Occipital lobe (tissue), 3 donors: ENCODE measurements at places on chromosomes 4 and X. TPM values are rescaled to one million over a fixed set of nuclear protein-coding genes. Genes with fewer than 3 reads are reported as not detected.

DNA sequence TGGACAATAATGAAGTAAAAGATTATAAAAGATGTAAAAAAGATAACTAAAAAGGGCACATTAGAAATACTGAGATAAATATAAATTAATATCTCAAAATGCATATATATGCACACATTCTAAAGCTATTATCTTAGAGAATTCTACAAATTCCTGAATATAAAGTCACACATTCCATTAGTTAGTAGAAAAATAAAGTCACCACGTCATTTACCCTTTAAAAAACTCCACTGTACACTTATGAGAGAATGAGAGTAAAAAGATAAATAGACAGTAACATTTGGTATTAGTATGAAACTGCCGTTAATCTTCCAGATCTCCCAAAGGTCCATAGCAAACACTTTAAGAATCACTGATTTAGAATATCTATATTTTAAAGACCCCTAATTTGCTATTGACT lies 67.2 kb upstream of the IL15 start:
- no peak for DNase-seq

DNA sequence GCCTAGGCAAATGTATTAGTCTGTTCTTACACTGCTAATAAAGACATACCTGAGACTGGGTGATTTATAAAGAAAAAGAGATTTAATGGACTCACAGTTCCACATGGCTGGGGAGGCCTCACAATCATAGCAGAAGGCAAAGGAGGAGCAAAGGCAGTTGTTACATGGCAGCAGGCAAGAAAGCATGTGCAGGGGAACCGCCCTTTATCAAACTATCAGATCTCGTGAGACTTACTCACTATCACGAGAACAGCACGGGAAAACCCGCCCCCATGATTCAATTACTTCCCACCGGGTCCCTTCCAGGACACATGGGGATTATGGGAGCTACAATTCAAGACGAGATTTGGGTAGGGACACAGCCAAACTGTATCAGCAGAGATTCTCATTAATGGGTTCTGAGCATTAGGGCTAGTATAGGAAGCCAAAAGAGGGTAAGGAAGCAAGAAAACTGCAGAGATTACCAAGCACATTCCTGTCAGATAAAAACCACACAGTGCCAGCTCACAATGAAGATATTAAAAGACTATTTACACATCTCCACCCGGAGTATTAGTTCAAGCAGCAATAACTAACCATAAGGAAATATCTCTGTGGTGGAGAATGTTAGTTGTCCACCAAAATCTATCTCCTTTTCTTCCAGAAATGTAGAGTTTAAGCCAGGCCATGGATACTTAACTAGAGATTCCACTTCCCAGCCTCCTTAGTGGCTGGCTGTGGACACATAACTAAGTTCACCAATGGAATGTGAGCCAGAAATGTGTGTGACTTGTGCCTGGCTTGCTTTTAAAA lies 61.2 kb upstream of the HOPX start:
- DNase-seq: no peak

The UCP1 gene
- not detected for total RNA-seq

The HMX1 gene
- total RNA-seq: 0.16 TPM

The PDE6B gene
- 5.6 TPM for total RNA-seq

- no peak for DNase-seq
Observed at GRCh38 chrX:50393902-50394301, 76.7 kb downstream of the DGKK start.

The CYSLTR1 gene
- 1.2 TPM for total RNA-seq

The TIGD4 gene
- total RNA-seq: 2.7 TPM

The SMIM10 gene
- total RNA-seq: 0.78 TPM

The UGT2B15 gene
- total RNA-seq: not detected

The GABRB1 gene
- total RNA-seq: 158 TPM

DNA sequence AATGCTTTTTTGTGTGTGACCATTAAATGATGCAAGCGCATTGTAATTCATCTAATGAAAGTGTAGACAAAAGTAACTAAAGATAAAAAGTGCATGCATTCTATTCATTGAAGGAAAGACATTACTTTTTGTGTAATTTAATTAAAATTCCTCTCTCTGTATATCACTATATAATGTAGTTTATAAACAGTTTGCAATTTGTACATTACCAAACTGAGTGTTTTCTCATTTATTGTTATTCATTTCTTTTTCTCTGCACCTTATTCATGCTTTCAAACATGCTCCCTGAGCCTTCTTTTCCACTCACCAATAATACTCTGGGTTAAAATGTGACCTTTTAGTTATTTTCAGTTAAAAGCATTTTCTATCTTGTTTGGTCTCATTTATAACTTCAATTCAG lies 713.7 kb upstream of the AADAT start:
- no peak for DNase-seq

- DNase-seq: no peak
Observed at GRCh38 chr4:125538670-125539069, 223.9 kb downstream of the FAT4 start.

The TENM3 gene
- total RNA-seq: 44.9 TPM

The IRS4 gene
- total RNA-seq: 1.4 TPM

The PTCHD1 gene
- total RNA-seq: 14.0 TPM

GRCh38 chrX:17032351-17032750 lies 85.9 kb downstream of the REPS2 start:
- no peak for DNase-seq

DNA sequence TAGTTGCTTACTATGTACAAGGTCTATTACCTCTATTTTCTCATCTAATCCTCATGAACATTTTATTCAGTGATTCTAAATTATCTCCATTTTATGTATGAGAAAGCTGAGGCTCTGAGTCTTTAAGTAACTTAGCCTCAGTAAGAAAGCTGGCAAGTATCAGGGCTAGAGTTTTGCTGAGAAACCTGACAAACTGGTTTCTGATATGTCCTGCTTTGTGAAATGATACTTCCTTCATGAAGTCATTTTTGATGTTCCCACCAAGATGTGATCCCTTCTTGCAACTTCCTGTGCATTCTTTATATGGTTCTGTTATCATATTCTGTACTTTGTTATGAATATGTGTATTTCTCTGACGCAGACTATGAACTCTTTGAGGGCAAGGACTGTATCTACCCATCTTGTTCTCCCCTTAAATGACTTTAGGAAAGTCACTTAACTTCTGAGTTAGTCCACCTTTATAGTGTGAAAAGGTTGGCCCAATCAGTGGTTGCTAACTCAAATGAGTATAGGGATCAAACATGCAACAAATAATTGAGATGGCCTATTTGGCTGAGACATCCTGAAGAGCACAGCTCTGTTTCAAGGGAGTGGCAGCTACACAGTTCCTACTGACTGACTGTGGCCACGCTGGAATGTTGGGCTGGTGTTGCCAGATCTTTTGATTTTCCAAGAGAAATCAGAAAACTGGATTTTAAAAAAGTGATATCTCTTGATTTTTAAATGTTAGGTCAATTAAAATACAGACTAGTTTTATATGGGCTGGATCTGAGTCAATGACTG lies 127.9 kb upstream of the AMOT start:
- DNase-seq: no peak

GRCh38 chr4:39621582-39621981 lies 17.1 kb downstream of the SMIM14 start:
- DNase-seq: no peak

GRCh38 chr4:120991885-120992284 lies 69.4 kb upstream of the PRDM5 start:
- DNase-seq: no peak

The MAP7D2 gene
- total RNA-seq: 7.6 TPM

The TEX13D gene
- not detected for total RNA-seq

- no peak for DNase-seq
Observed at GRCh38 chrX:57121816-57122215, 468 bp upstream of the SPIN2B start.

The DCX gene
- 389 TPM for total RNA-seq

DNA sequence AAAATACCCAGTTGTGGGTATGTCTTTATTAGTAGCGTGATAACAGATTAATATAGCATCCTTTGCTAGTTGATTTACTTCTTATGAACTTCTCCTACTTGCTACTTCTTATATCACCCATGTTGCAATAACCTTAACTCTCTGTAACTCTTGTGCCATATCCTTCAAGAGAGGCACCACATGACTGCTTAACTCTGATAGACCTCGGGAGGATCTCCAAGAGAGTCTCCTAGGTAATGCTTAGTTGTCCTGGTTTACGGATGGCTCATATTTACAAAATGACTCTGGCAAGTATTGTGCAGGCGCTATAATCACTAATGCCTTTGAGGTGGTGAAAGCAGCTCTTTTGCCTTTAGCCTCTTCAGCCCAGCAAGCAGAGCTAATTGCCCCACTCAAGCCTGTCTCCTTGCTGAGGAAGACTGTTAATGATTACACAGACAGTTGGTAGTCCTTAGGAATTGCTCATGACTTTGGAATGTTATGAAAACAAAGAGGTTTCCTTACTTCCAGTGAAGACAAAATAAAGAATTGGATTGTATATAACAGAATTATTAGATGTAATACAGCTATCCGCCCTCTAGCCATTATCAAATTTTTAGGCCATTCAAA lies 1305.8 kb downstream of the PCDH7 start:
- no peak for DNase-seq

- DNase-seq: no peak
Observed at GRCh38 chrX:136143711-136144110, 3.6 kb upstream of the FHL1 start.

DNA sequence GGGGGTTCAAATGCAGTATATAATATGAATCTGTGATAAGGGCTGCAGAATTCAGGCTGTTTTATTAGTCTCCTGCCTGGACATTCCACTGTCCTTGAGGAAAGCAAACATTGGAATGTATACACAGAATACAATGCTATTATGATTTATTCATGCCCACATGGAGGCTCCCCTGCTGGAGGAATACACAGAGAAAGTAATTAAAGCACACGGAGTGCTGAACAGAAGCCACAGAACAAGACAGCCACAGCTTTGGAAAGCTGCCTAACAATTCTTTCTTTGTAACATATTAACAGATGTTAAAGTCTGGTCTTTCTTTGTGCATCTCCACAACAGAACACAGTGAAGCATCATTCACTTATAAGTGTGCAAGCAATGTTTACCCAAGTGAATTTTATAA lies 155.8 kb downstream of the ARAP2 start:
- DNase-seq: no peak

DNA sequence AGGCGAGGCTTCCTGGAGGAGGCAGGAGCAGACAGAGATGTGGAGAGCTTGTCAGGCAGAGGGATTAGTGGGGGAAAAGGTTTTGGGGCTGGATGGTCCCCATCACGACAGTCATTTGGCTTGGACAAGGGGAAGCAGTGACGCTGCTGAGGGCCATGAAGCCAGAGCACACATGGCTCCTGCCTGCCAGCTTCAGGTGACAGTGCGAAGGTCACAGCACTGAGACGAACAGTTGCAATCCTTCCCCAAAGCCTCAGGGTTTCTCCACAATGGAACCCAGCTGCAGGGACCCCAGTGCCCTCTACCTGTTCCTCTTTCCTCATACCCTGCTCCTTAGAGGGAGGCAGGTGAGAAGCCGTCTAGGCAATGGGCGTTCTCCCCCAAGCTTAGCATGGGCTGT lies 110.3 kb downstream of the DRD5 start:
- no peak for DNase-seq

The NEUROG2 gene
- 10.1 TPM for total RNA-seq

DNA sequence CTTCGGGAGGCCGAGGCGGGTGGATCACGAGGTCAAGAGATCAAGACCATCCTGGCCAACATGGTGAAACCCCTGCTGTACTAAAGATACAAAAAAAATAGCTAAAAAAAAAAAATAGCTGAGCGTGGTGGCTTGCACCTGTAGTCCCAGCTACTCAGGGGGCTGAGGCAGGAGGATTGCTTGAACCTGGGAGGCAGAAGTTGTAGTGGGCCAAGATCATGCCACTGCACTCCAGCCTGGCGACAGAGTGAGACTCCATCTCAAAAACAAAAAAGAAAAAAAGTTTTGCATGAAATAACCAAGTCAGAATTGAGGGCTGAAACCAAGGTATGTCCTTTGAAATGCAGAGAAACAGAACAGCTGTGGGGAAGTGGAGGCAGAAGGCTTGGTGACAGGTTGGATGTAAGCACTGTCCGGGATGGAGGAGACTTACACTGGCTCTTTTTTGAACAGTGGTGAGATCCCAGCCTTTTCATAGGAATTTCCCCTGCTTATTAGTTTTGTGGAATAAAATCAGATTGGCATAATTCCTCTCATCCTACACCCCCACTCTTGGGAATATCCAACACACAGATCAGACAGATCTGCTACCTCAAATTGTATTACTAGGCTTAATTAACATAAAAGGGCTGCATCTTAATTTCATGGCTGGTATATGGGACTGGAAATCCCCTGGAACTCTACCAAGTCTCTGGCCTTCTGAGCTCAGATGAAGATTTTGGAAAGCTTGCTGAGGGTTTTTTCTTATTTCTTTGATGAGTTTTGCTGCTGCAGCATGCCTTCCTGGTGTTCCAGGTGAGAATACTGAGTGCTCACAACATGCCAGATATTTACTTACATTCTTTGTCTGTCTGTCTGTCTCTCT lies 18.8 kb upstream of the C4orf36 start:
- no peak for DNase-seq

GRCh38 chrX:132774010-132774714 lies 184.3 kb downstream of the HS6ST2 start:
- DNase-seq: no peak

DNA sequence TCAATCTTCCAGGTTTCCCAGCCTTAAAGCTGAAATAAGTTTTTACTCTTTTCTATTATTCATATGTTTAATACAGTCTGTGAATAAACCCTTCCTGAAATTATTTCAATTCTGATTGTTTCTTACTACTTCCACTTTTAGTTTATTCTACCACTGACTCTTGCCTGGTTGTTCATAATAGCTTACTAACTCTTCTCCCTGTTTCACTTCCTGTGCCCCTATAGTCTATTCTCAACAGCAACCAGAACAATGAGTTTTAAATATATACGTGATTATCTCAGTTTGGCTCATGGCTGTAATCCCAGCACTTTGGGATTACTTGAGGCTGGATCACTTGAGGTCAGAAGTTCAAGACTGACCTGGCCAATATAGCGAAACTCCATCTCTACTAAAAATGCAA lies 408.0 kb upstream of the SPOCK3 start:
- DNase-seq: no peak

GRCh38 chrX:14700982-14701381 lies 171.6 kb downstream of the GLRA2 start:
- DNase-seq: no peak

GRCh38 chrX:20498851-20499635 lies 232.3 kb upstream of the RPS6KA3 start:
- no peak for DNase-seq

DNA sequence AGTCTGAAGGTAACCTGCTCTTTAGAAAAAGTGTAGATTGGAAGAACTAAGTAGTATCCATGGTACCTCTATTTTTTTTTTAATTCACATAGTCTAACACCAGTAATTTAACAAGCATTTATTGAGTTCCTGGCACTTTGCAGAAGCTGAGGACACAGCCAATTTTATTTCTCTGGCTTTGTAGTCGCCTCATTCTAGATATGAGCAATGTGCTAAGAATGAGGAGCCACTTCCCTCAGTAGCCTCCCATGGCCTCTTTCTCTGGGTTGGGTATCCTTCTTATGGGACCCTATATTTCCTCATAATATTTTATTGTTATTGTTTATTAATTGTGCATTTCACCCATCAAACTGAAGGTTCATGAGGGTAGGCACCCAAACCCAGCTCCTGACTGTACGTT lies 67.6 kb downstream of the ENPEP start:
- DNase-seq: no peak

The DGAT2L6 gene
- total RNA-seq: not detected

The NWD2 gene
- 44.5 TPM for total RNA-seq

- no peak for DNase-seq
Observed at GRCh38 chrX:134764202-134764785, 106.0 kb upstream of the PLAC1 start.

The TMPRSS11D gene
- total RNA-seq: not detected
